NCI-H1417 treated with DMSO at 0.1 percent for 48 hours (cell line): ENCODE measurements at places on chromosomes 5 and 9.

- no peak for DNase-seq
Measured at GRCh38 chr5:159096924-159097783, 2.6 kb downstream of the EBF1 start.

GRCh38 chr5:89117124-89117644 lies 234.2 kb upstream of the MEF2C start:
- no peak for DNase-seq

GRCh38 chr5:160357861-160358411 lies 12.5 kb downstream of the C1QTNF2 start:
- no peak for DNase-seq

- DNase-seq = no peak
Measured at GRCh38 chr9:79581388-79581787, 9.6 kb downstream of the TLE4 start.

DNA sequence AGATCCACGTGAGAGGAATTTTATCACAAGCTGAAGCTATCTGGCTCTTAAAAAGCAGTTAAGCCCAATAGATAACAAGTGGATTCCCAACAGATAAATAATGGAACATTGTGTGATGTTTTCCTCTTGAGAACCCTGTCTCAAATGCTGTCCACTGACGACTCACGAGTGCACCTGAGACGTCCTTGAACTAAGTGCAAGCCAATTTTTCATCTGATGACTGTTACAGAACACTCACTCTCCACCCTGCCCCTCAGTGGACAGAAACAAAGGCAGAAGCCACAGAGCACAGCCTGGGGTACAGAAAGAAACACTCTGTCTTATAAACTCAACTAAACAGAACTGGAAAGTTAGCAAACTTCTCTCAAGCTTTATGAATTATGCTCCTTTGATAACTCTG lies 199.5 kb downstream of the KCNN2 start:
- no peak for DNase-seq

GRCh38 chr9:87741891-87742290 lies 16.0 kb downstream of the CTSL start:
- no peak for DNase-seq

- no peak for DNase-seq
Measured at GRCh38 chr9:31585158-31585557, 799.3 kb upstream of the ACO1 start.

DNA sequence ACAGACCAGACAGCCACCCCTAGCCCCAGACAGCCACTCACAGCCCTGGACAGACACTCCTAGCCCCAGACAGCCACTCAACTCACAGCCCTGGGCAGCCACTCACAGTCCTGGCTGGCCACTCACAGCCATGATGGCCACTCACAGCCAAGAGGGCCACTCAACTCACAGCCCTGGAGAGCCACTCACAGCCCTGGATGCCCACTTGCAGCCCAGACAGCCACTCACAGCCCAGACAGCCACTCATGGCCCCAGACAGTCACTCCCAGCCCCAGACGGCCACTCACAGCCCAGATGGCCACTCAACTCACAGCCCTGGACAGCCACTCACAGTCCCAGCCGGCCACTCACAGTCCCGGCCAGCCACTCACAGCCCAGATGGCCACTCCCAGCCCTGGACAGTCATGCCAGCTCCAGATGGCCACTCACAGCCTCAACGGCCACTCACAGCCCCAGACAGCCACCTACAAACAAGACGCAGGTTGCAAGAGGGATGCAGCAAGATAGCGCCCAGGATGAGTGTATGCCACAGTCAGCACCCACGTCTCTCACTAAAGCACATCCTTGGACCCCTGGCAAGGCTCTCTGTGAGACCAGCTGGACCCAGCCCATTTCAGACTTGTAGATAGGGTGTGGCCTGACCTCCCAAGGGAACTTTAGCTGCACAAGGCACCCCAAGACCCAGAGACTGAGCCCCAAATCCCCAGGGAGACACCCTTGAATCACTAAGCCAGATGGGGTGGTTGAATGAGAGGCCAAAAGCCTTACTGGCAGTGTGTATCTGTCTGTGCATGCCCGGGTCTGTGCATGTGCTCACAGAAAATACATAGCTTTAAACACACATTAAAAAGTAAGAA lies 22.4 kb downstream of the ZDHHC11B start:
- no peak for DNase-seq

- DNase-seq = no peak
Measured at GRCh38 chr5:139772089-139772791, 23.4 kb upstream of the PSD2 start.

GRCh38 chr9:114126247-114127060 lies 27.4 kb upstream of the KIF12 start:
- no peak for DNase-seq

DNA sequence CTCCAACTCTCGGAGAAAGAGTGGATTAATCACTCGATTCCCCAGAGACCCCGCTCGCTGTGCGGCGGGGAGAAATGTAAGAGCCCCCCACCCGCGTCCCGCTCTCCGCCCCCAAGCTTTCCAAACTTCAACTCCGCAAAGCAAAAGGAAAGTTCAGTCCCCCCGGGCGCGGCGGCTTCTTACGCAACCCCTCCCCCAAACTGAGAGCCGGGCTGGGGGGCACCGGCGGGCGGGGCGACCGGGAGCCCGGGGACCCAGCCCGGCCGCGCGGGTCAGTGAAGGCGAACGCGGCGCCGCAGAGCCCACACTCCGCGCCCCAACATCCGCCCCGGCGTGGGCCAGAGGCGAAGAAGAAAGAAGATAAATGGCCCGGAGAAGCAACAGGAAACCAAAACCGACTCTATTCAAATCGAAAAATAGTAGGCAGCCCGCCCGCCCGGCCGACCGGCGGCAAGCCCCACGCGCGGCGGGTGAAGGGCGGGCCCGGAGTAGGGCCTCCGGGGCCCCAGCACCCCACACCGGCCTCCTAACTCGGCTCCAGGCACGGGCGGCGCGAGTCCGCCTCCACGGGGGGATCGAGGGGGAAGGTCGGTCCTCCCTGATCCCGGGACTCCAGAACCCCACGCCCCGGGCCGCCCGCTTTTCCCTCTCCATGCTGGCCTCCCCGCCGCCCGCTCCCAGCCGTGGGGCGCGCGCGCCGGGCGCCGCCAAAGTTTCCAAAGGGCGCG lies 720 bp downstream of the NOTCH1 start:
- DNase-seq = no peak

DNA sequence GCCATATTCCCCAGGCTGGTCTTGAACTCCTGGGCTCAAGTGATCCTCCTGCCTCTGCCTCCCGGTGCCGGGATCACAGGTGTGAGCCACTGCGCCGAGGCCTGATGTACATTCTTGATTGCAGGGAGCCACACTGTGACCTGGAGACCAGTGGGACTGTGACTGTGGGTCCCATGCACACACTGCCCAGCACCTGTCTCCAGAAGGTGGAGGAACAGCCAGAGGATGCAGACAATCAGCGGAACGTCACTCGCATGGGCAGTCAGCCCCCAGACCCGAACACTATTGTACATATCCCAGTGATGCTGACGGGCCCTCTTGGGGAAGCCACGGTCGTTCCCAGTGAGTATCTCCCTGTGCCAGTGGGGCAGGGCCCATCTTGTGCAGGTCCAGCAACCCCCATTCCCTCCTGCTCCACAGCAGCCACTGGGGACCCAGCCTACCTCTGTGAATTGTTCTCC lies 147.3 kb downstream of the CACNA1B start:
- no peak for DNase-seq

GRCh38 chr5:167052791-167053190 lies 1238.7 kb upstream of the WWC1 start:
- DNase-seq = no peak

- no peak for DNase-seq
Measured at GRCh38 chr5:16819522-16820167, 116.4 kb downstream of the MYO10 start.

DNA sequence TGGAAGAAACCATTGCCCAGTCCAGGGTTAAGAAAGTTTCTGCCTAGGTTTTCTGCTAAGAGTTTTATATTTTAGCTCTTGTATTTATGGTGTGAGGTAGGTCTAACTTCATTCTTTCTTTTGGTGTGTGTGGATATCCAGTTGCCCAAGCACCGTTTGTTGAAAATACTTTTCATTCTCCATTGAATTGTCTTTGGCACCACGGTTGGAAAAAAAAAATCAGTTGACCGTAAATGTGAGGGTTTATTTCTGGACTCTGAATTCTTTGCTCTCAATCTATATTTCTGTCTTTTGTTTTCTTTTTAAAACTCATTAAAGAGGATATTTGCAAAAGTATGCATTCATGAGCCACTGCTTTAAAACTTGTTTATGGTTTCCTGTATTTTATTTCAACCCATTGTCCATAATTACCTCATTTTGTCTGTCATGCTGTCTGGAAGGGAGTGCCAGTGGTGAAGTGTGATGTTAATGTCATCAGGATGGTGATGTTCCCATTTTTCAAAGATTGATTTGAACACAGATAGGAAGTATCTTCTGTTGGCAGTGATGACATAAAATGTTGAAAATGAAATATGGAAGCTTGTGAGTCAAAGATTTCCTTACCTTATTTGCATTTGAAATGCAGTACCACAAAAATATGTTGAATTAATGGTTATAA lies 33.9 kb downstream of the HABP4 start:
- DNase-seq = no peak

- DNase-seq = no peak
Measured at GRCh38 chr9:22617156-22617555, 170.5 kb downstream of the DMRTA1 start.

GRCh38 chr5:147359581-147359980 lies 124.8 kb downstream of the STK32A start:
- DNase-seq = no peak

DNA sequence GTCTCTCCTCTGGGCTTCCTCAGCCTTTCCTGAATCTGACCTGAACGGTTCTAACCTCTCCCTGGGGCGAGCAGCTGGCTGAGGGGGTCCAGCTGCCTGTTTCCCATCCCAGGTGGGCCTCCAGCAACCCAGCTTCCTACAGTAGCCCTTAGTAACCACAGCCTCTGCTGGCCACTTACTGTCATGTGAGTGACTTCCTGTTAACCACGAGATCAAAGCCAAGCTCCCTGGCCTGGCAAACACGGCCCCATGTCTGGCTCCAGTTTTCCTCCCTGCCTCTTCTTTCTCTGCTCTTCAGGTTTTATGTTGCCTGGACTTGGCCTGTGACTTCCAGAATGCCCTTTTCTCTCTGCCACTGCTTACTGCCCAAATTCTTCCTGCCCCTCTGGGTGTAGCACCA lies 47.2 kb upstream of the DAB2IP start:
- DNase-seq = no peak

GRCh38 chr5:131259326-131259725 lies 4.5 kb upstream of the CDC42SE2 start:
- no peak for DNase-seq

DNA sequence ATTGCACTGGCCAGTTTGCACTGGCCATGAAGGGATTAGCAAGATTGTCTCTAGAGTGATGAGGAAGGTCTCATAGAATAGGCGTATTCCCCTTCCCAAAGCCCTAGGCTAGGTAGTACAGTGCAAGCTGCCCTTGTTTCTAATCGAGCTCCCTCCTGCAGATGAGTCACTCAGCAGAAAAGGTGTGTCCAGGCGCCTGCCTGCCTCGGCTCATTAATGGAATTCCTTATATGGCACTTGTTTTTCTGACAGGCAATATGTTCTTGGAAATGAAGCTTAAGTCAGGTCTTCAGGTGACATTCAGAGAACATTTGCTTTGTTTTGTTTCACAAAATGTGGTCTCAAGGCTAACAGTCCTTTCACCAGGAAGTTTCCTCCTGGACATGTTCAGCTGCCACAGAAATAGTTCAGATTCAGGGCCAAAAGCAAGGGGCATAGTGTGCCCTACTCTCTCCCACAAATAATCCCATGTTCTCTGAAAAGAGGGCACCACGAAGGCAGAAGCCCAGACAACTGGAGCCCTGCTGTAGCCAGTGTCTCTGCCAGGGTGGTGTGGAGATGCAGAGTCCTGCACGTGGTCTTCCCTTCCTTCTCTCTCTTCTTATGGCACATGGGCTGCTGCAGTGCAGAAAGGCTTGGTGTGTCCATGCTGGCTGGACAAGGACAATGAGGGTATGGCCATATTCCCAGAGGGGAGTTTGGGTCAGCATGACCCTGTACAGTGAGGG lies 281.1 kb upstream of the MAP3K1 start:
- no peak for DNase-seq

DNA sequence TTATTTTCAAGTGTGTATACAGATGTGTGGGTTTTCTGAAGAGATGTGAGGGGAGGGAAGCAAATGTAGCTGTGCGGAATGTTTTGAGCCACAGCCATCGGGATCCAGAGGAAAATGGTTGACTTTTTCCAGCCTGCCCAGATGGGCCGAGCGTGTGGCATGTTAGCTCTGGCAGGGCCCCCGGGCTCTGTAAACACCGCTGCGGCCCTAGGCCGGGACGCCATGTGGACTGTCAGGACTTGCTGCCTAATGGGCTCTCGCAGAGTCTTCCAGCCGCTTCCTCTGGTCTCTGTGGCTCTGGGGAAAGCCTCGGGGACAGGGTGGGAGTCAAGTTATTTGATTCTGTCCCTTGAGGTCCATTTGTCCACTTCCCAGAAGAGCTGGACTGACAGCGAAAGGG lies 109.6 kb upstream of the PTCH1 start:
- no peak for DNase-seq

- DNase-seq = no peak
Measured at GRCh38 chr5:54985301-54986268, at the start of gene ESM1. ESM1 (minus strand) TSS chr5:54985593; CDS start chr5:54985517, 76 bp downstream.

DNA sequence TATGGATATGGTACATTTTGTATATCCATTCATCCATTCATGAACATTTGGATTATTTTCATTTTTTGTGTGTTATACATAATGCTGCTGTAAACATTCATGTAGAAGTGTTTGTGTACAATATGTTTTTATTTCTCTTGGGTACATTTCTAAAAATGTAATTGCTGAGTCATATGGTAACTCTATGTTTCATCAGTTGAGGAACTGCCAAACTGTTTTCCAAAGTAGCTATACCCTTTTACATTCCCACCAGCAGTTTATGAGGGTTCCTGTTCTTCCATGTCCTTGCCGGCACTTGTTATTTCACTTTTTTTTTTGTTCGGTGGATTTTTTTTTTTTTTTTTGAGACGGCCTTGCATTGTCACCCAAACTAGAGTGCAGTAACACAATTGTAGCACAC lies 54.0 kb upstream of the MCCC2 start:
- no peak for DNase-seq

DNA sequence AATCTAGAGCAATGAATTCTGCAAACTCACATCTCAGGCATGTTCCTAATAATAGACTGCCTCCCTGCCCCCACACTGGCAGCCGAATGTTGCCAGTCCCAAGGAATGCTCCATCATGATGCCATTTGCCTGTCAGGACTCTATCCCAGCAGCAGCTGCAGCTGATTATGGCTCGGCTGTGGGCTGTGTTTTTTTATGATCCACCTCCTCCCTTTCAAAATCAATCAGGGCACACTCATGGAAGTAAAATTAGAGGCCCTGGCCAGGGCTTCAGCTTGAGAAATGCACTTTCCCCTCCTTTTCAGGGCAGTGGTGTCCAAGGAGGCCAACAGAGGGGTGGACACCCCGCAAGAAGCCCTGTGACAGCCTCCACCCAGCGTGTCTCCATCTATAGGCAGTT lies 176.7 kb upstream of the S1PR3 start:
- no peak for DNase-seq
